GM13977 (cell line): ENCODE measurements at places on chromosomes 2 and 18.

DNA sequence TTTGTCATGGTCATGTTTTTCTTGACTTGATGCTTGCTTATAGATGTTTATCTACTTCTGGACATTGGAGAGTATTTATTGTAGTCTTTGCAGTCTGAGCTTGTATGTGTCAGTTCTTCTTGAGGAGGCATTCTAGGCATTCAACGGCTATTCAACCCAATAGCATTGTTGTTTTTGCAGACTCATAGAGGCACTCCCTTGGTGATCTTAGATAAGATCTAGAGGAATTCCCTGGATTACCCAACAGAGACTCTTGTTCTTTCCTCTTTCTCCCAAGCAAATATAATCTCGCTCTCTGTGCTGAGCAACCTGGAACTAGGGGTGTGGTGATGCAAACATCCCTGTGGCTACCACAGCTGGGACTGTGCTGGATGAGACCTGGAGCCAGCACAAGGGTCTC is 40.4 kb downstream of the SYT4 start:
- no peak for DNase-seq

- DNase-seq = no peak
Observed at GRCh38 chr2:71940695-71941094, 207.0 kb downstream of the CYP26B1 start.

- no peak for DNase-seq
Observed at GRCh38 chr2:26526105-26526504, 48.2 kb upstream of the OTOF start.

DNA sequence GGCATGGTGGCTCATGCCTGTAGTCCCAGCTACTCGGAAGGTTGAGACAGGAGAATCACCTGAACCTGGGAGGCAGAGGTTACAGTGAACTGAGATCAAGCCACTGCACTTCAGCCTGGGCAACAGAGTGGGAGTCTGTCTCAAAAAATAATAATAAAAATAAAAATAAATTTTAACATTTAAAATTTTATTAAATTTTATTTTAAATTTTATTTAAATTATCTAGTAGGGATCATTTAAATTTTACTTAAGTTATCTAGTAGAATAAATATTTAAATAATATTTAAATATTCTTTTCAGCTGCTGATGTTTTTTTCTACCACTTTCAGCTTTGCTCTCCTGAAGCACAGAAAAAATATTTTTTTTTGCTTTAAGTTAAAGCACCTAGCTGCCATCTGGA is 10.4 kb downstream of the COBLL1 start:
- no peak for DNase-seq
